ENCODE measurements at places on chromosomes 6 and 20.

GRCh38 chr6:163679753-163680152 lies 265.2 kb downstream of the QKI start:
- ATAC-seq, result no peak

DNA sequence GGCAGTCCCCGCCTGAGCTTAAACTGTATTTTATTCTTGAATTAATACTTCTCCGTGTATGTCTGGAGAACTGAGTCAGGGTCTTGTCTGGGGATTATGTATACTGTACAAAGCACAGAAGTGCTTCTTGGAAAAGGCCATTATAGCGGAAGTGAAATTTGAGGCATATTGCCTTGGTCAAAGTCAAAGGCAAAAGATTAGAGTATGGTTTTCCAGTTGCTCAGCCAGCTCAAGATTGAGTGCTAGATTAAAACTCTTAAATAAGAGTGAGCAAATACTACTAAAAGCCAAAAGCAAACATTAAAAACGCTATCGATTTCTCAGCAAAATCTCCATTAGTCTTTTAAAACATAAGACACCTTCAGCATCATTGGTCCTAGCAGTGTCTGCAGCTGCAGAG lies 207.7 kb upstream of the MAN1A1 start:
- no peak for ATAC-seq

- ATAC-seq, result no peak
Observed at GRCh38 chr6:121771937-121772720, 336.7 kb downstream of the GJA1 start.

DNA sequence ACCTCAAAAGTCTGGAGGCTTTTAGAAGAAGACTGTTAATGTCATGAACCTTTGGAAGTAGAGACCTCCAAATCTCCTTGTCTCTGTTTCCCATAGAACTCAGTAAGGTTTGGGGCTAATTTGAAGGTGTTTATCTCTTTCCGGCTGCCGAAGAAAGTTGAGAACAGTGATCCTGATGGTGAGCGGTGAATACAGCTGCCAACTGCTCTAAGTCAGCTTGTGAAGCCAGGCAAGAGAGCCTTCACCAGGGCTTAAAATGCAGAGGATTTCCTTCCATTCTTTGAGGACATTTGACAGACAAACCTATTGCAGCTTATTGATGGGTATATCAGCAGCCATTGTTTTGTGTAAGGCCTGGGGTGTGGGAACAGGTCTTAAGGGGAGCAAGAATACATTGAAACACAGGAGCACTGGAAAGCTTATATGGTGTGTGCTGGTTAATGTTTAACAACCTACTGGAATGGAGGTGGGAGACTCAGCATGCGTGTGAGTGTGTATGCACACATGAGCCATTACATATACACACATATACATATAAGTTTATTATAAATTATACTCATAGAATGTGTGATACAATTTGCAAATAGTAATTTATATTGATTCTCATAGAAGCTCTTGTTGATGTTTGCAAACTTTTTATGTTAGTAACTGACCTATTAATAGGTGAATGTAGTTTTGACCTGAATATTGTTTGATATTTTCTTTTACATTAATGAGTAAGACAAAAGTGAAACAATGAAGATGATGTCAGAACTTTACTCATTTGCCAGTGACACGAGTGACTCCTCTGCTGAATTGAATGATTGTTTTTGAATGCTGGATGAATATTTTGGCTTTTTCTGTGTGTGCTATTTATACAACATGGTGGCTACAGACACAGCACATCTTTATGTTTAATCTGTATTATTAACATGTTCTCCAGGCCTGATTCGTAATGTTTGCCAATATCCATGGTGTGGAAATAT lies 18.1 kb downstream of the PLEKHG1 start:
- ATAC-seq, result peak; percentile 64

DNA sequence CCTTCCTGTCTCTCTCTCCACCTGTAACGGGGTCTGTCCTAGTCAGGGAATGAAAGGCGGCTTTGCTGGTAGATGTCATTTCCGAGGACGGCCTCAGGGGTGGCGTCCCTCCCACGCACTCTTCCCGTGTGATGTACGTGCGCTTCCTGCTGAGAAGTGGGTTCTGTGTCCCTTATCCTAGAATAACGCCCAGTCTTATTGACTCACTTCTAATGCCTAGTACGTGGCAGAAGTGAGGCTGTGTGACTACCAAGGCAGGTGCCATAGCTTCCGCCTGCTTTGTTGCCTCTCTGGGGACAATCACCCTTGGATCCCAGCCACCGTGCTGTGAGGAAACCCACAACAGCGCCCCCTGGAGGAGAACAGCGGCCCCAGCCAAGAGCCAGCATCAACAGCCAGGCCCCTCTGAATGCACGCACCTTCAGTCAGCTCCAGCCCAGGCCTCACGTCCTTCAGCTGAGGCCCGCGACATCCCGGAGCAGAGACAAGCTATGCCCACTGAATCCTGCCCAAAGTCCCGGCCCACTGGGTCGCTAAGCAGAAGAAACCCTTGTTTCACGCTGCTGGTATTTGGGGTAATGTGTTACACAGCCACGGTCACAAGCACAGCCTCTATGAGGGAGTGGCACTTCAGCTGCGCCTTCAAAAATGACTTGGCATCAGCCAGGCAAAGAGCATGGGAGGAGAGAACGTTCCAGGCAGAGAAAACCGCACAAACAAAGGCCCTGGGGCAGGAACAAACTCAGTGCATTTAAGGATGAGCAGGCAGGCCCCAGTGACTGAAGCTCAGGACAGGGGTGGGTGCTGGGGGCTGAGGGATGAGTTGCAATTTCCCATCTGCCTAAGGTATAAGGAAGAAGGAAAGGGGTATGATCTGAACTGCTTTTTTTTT lies 224.2 kb downstream of the NFATC2 start:
- peak; percentile 38 for ATAC-seq

- no peak for ATAC-seq
Observed at GRCh38 chr20:1944345-1945091, 49.3 kb downstream of the SIRPA start.
